T-helper 9 cell (primary cell): ENCODE measurements at places on chromosomes 5 and 9.

GRCh38 chr9:137123468-137123837 lies 8.9 kb upstream of the DPP7 start:
- DNase-seq = no peak

DNA sequence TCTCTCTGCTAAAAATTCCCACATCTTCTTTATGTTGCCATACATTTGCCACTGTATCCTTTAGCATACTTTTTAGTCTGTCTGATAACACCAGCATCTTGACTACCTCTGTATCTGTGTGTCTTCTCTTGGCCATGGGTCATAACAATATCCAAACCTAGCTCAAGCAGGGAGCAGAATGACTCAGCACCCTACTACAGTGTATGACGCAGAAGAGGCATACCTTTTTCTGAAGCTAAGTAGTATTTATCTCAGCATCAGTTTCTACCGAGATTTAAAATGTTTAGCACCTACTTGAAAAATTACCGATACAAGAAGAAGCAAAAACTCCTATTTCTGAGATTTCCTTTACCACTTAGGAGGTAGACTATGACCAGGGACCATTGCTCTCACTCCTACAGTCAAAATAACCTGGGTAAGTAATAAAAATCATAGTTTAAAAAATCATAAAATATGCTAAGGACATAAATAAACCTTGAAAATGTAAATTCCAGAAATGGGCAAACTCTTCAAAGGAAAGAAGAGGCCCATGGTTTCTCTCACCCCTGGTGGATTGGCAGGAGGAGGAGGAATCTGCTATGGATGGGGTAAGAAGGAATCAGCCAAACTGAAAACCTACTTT lies 286.5 kb downstream of the MAST4 start:
- DNase-seq = no peak

- no peak for DNase-seq
These were observed 75.7 kb downstream of the WNK2 start for GRCh38 chr9:93259490-93260262.

DNA sequence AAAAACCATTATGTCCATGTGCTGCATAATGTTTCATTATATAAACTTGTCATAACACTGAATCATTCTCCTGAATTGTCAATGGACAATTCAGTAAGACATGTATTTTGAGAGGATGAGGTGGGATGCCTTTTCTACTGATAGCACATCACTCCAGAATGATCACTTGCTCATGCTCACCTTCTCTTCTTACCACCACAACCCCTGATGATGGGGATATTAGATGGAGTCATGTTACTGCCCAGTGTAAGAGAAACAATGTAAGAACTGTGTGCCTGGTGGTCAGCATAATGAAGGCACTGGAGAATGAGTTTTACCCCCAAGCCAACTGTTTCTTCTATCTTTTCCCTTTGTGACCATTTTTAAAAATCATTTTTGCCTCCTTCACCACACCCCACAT lies 198.8 kb downstream of the ADAMTSL1 start:
- no peak for DNase-seq

- no peak for DNase-seq
These were observed 19.5 kb upstream of the MED27 start for GRCh38 chr9:132099167-132099566.

GRCh38 chr5:10537624-10538023 lies 26.2 kb upstream of the ANKRD33B start:
- DNase-seq = no peak

GRCh38 chr9:16429671-16430070 lies 440.8 kb downstream of the BNC2 start:
- DNase-seq = no peak

DNA sequence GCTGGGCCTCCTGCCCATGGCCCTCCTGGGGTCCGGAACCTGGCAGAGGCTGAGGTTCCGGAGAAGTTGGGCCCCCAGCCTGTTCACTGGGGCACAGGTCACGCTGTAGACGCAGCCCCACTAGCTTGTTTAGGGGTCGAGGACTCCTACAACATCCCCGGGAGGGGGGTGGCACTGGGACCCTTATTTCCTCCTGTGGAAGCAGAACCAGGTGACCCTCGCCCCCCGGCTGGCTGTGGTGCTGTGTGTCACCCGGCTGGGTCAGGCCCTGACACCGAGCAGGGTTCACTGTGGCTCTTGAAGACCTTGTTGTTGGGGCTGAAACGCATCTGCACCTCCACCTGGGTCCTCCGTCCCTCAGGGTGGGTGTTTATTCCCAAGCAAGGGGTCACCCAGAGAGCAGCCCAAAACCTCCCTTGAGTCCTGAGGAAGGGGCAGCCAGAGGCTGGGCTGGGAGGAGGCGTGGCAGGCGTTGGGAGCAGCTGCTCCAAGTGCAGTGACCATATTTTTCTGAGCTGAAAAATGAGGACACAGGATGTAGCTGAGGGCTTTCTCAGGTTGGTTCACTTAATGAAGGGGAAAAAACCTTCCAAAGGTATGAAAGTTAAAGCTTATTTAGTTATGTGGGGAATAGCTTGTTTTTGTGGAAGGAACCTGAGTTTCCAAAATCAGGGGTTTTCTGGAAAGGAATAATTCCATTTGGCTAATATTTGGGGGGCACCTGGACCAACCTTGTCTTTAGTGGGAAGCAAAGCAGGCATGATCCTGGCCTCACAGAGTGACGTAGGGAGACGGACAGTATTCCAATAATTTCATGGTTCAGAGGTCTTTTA lies 164.7 kb upstream of the IER5L start:
- DNase-seq = no peak

- DNase-seq = no peak
These were observed 92.1 kb upstream of the IER5L start for GRCh38 chr9:129270205-129270604.

GRCh38 chr5:6359555-6360322 lies 18.6 kb downstream of the MED10 start:
- DNase-seq = no peak

DNA sequence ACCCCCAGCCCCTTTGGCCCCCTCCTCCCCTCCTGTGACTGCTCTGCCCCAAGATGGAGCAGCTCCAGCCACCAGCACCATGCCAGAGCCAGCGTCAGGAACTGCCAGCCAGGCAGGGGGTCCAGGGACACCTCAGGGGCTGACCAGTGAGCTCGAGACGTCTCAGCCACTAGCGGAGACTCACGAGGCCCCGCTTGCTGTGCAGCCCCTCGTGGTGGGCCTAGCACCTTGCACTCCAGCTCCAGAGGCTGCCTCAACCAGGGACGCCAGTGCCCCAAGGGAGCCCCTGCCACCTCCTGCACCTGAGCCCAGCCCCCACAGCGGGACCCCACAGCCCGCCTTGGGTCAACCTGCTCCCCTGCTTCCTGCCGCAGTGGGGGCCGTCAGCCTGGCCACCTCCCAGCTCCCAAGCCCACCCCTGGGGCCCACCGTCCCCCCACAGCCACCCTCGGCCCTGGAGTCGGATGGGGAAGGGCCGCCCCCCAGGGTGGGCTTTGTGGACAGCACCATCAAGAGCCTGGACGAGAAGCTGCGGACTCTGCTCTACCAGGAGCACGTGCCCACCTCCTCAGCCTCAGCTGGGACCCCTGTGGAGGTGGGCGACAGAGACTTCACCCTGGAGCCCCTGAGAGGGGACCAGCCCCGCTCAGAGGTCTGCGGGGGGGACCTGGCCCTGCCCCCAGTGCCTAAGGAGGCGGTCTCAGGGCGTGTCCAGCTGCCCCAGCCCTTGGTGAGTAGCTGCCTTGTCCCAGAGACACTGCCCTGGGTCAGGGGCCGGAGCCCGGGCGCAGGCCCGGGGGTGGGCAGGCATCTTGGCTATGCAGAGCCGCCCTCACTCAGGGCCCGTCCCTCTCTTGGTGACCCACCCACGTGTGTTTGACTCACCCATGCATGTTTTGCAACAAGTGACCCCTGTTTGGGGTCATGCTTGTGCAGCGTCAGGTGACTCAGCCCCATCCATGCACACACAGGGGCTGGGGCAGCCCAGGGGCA lies 105.2 kb downstream of the WNK2 start:
- DNase-seq = no peak

DNA sequence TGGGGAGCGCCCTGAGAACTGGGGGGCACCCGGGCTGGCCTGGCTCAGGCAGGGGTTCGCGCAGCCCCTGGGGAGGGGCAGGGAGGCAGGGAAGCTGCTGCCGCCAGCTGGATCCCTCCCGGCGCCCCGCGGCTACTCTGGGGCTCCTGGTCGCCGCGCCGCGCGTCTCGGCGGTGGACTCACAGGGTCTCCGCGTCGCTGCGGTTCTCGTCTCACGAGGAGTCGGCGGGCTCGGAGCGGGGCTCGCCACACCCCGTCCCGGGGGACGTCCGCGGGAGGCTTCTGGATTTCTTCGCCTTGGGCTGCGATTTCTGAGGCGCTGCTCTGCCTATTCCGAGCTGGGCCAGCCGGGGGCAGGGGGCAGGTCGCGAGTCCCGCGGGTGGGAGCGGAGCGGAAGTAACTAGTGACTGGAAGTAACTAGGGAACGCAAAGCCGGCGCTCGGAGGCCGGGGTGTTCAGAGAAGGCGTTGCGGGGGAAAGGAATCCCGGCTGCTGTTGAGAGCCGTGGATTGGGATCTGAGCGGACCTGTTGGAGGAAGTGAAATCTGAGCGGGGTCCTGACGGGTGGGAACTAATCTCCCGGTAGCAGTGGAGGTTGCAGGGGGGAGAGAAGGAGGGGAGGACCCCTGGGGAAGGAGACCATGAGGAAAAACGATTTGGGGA lies 511 bp downstream of the CYSTM1 start:
- DNase-seq = peak; percentile 53

- DNase-seq = no peak
These were observed 723 bp downstream of the PPP1R26 start for GRCh38 chr9:135480071-135480939.

GRCh38 chr9:137127301-137128157 lies 11.4 kb upstream of the GRIN1 start:
- no peak for DNase-seq

DNA sequence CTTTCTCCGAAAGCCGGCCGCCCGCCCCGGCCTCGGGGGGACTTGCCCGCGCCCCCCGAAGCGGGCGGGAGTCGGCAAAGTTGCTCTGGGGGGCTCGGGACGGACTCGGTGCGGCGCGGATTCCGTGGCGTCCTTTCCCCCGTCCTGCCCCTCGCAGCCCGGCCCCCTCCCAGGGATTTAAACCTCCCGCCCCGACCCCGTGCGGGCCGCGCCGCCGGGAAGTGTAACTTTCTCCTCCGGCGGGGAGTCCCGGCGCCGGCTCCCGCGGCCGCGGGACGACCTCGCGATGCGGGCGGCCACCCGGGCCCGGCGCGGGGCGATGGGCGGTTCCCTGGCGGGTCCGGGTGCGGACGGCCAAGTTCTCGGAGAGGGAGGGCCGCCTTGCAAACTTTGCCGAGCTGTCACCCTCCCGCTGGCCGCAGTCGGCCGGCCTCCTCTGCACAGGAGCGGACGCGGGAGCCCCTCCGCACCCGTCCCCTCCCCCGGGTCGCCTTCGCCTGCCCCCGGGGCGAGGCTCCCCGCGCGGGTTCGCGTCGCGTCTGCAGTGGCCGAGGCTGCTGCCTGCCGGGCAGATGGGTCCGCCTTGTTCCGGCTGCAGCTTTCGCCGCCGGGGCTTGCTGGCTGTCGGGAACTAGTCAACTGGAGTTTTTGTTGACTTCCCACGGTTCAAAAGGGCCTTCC lies 732 bp downstream of the PBX3 start:
- peak; percentile 23 for DNase-seq

DNA sequence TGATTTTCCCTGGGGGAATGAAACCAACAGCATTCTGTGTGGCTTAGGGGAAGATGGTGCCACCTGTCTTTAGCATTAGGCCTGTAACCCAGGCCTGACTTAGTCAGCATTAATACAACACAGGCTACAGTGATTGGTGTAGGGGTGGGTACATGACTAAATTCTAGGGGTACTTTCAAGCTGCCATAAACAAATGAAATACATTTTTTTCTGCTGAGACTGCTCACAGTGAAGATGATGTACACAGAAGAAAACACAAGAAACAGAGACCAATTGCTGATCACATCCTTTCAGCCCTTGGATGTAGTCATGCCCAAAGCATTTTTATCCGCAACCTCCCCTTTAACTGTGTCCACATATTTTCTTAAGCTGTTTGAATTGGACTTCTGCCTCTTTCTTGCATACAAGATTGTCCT lies 527.2 kb downstream of the KCTD16 start:
- no peak for DNase-seq

GRCh38 chr9:133691626-133692363 lies 46.4 kb downstream of the SARDH start:
- DNase-seq = no peak

- no peak for DNase-seq
These were observed 31.9 kb upstream of the SSBP2 start for GRCh38 chr5:81782811-81783210.

- DNase-seq = no peak
These were observed 4.3 kb downstream of the CSNK1A1 start for GRCh38 chr5:149546974-149547373.

GRCh38 chr9:129383561-129384490 lies 205.8 kb upstream of the IER5L start:
- peak; percentile 44 for DNase-seq

DNA sequence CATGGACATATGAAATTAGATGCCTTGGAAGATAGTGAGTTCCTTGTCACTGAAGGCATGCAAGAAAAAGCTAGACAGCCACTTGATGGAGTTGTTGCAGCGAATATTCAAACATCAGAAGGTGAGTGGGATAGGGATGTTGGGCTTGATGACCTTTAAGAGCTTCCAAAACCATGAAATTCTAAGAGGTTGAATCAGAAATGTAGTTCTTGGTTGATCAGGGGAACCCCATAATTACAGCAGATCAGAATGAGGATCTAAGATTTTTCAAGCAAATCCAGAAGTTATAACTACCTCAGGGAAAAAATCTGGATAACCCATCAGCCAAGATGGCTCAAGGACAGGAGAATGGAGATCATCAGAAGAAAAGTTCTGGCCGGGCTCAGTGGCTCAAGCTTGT lies 244.3 kb upstream of the NR4A3 start:
- no peak for DNase-seq

GRCh38 chr5:39513236-39513635 lies 88.5 kb upstream of the DAB2 start:
- no peak for DNase-seq

DNA sequence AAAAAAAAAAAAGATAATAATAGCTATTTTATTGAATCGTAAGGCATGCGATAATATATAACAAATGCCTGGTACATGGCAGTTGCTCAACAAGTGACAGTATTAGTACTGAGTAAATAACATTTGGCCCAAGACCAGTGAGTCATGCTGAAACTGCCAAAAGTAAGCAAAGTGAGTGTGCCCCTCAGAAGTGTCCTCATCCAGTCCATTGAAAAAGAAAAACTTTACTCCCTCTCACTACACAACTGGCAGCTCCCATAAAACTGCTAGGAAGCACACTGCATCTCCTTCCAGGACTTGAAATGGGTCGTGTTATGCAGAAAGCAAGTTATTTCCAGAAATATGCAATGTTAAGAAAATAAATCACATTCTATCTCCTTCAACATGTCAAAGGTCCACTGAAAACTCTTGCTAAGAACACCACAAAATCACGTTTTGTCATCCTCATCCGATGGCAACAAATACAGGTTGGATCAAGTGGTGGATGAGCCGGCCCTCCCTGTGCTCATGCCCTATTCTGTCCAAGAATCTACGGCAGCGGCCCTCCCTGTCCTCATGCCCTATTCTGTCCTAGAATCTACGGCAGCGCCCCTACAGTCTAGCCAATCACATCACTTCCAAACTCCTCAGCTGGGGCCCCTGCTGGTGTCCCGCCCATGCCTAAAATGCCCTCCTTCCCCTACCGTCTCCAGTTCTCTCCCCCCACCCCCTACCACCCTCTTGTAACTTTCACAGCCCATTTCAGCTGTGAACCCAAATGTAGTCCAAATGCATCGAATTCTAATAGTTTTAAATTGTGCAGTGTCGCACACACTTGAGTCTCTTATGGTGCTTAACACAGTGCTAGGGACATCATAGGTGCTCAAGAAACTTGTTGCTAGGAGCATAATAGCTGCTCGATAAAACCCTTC lies 12.5 kb downstream of the PTCH1 start:
- DNase-seq = no peak
